Fibroblast of upper back skin (primary cell): ENCODE measurements at places on chromosomes 6 and 20.

DNA sequence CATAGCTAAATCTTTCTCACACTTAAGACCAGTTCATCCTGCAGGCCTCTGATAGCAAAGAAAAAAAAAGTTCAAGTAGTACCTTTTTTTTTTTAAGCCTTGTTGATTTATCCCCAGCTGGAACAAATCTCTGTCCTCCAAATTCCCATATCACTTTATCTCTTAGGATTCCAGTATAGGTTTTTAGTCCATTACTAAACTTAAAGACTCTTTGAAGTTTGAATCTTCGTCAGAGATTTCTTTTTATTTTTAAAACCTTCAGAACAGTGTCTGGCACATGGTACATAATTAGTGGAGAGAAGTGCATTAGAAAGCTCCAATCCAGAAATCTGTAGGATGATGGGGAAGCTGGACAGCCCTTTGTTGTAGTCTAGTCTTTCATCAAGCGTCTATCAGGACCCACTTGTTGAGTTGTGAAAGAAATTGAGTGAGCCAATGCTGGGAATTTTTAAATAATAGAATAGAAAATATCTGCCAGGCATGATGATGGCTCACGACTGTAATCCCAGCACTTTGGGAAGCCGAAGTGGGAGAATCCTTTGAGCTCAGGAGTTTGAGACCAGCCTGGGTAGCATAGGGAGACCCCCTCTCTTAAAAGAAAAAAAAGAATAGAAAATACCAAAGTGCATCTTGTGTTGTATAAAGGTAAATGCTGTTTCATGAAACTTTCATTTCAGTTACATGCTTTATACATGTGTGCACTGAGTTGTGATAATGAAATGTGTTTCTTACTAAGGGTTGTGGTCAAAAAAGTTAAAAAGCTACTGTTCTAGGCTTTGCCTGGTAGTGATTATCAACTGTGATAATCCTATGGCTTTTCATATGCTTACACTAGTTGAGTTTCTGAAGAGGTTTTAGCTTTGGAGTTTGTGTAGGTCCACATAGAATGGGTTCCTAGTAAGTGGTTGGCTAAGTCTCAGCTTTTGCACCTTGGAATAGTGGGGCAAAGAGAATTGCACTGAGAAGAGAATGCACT lies 3.2 kb downstream of the NFYA start:
- no peak for DNase-seq

- peak; percentile 86 for DNase-seq
These were observed 9.3 kb upstream of the ID1 start for GRCh38 chr20:31595654-31596411.

DNA sequence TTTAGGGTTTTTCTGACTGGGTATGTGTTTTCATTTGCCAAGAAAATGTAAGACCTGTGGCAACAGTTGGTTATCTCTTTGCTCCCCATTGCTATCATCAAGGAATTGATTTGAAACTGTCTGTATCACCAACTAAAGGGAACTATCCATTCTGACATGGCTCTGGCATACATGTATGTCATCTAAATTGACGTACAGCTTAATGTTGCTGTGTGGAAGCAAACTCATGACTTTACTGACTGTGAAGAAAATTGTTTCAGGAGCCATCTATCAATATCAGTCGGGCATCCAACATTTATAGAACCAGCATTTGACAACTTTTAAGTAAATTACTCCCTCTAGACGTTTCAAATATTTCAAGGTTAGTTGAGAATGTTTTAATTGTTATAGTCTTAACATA lies 555.8 kb upstream of the EPHA7 start:
- no peak for DNase-seq

- DNase-seq, result no peak
These were observed 210.8 kb downstream of the TBXT start for GRCh38 chr6:165956874-165957273.

- DNase-seq, result no peak
These were observed 7.4 kb downstream of the PFDN4 start for GRCh38 chr20:54215157-54215789.

GRCh38 chr20:61939691-61940360 lies 125.9 kb downstream of the TAF4 start:
- DNase-seq, result no peak

DNA sequence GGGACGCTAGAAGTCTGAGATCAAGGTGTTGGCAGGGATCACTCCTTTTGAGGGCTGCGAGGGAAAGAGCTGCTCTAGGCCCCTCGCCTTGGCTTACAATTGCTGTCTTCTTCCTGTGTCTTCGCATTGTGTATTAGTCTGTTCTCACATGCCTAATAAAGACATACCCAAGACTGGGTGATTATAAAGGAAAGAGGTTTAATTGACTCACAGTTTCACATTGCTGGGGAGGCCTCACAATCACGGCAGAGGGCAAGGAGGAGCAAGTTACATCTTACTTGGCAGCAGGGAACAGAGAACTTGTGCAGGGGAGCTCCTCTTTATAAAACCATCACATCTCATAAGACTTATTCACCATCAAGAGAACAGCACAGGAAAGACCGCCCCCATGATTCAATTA lies 102.5 kb upstream of the ASF1A start:
- DNase-seq, result no peak

DNA sequence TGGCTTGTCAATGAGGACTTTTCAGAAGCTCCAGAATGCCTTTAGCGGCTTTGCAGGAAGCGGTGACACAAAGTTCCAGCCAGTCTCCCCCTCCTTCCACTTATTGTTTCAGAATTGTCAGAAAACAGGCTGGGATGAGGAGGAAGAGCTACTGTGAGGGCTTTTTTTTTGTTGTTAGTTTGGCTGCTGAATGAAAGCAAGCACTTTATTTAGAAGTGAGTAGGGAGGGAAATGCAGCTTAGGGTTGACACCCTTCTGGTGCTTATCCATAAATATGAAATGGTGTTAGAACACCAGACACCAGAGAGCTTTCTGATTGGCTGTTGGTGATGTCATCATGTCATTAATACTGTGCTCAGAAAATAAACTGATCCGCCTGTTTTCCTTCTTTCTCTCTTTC lies 251.5 kb downstream of the SOX4 start:
- DNase-seq, result no peak

GRCh38 chr6:97958134-97958533 lies 675.1 kb upstream of the MMS22L start:
- peak; percentile 10 for DNase-seq

DNA sequence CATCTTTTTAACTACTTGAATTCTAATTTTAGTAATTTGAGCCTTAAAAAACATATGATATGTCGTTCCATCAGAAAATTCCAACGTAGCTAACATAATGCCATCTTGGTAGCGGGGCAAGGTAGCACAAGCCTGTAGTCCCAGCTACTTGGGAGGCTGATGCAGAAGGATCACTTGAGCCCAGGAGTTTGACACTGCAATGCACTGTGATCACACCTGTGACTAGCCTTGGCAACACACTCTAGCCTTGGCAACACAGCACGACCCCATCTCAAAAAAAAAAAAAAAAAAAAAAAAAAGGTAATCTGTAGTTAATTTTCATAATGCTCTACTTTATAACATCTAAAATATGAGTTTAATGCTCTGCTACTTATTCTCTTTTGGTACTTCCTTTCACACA lies 6.7 kb downstream of the BCLAF1 start:
- no peak for DNase-seq

DNA sequence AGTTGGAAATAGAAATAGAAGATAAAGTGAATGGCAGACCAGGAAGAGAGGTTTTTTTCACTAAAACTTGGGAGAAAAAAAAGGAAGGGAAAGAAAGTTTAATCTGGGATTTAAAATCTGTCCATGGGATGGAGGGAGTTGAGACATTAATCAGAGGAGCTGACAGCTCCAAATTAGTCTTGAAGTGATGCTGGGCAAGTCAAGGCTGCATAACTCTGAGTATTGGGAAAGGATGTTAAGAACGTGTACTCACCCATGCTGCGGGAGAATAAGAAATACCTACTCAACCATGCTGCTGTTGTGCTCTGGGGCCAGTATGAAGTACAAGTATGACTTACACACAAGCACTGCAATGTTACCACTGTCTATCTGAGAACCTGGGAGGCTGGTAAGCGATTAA lies 47.5 kb downstream of the SNRNP48 start:
- DNase-seq, result peak; percentile 54

DNA sequence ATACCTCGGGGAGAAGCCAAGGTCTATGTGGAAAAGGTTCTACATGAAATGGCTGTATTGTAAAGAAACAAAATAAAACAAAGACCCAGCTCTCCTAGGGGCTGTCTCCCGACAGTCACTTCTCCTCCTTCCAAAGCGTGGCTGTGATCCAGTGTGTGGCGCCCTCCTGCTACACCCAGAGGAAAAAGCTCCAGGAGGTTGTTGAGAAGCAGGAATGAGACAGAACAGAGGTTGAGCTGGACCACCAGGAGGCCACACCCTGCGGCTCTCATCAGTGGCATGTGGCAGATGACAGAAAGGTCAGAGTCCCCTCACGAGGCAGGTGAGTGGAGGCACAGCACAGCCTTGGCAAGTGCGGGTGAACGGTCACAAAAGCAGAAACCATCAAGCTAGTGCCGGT lies 236.0 kb downstream of the TBXT start:
- DNase-seq, result no peak

DNA sequence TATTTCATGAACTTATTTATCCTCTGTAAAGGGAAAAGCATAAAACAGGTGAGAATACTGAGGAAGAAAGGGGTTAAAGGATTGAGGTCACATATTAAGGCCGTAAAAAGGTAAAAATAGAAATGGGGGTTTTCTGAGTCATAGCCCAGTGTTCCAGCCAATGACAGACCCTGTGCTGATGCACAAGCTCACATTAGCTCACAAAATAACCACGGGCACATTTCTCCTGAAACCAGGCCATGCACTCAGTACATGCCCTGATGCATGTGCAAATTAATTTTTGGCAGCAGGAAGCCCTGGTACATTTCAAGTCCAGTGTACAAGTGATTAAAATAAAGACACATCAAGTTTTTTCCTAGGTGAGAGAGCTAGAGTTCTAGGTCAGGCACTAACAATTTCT lies 194.4 kb downstream of the TMEM200A start:
- DNase-seq, result peak; percentile 31

- DNase-seq, result peak; percentile 70
These were observed 697.6 kb downstream of the HACE1 start for GRCh38 chr6:104162036-104162669.

- no peak for DNase-seq
These were observed 54.6 kb downstream of the B4GALT5 start for GRCh38 chr20:49659056-49659455.
